Right lung (tissue), 10 donors: ENCODE measurements at places on chromosomes 3 and 15. TPM values are rescaled to one million over a fixed set of nuclear protein-coding genes. Genes with fewer than 3 reads are reported as not detected.

The IL17RD gene
- 10.9 TPM for polyA plus RNA-seq

The WDR93 gene
- polyA plus RNA-seq: 1.2 TPM

The EFHB gene
- polyA plus RNA-seq: 2.6 TPM

The LNP1 gene
- 8.3 TPM for polyA plus RNA-seq

The AAGAB gene
- polyA plus RNA-seq: 28.3 TPM

The TGM4 gene
- 0.05 TPM for polyA plus RNA-seq

The C2CD4B gene
- 1.1 TPM for polyA plus RNA-seq

The GOLGA8N gene
- polyA plus RNA-seq: 31.3 TPM

DNA sequence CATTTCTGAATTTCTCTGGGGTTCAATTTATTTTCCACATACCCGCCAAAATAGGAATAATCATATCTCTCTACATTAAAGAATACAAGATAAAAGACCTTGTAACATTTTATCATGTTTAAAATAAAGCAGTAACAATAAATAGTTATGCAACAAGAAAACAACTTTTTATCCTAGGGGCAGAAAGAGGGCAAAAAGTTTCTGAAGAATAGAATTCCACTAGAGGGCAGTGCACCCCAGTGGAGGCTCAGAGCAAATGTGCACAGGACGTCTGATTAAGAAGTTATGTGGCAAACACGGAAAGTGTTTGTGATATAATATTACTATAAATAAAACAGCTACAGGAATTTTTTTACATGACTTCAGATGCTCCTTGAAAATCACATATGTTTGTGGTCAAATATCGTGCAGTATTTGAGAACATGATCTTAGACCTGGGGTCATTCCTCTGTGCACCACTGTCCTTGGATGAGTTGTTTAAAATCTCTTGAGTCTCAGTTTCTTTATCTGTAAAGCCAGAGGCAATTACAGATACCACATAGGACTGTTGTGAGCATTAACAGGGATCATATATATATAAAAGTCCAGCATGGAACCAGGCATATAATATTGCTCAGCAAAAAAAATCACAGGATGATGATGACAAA lies 13.2 kb upstream of the PIK3R4 start:
- no peak for DNase-seq

DNA sequence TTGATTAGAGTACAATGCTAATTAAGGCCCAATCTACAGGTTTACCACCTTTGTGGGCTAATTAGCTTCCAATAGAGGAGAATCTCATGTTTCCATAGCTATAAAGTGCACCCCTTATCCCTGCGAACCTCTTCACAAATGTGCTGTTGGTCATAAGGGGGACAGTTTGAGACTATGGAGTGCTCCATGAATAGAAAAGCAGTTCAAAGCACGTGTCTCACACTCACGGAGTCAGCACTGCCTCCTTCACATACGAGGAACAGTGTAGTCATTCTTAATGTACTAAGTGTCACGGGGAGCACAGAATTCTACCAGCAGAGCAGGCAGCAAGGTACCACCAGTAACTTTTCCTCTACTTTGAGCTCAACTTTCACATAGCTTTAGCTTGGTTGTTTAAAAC lies 62.1 kb downstream of the ETV5 start:
- DNase-seq: no peak

DNA sequence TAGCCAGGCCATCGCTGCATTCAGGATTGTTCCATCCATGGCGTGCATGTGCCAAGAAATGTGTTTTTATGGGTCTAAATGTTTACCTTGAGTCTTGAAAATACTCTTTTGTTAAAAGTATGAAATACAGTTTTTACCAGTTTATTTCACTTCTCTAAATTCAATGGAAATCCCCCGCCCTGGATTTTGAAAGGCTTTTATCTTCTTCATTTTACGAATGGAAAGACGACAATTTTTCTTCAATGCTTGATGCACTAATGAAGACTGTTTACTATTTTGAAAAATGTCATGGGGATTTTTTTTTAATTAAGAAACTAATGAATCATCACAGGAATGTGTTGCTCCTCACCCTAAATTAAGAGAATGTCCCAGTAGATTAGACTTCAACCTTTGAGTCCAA lies 83.5 kb downstream of the FAM81A start:
- DNase-seq: no peak

DNA sequence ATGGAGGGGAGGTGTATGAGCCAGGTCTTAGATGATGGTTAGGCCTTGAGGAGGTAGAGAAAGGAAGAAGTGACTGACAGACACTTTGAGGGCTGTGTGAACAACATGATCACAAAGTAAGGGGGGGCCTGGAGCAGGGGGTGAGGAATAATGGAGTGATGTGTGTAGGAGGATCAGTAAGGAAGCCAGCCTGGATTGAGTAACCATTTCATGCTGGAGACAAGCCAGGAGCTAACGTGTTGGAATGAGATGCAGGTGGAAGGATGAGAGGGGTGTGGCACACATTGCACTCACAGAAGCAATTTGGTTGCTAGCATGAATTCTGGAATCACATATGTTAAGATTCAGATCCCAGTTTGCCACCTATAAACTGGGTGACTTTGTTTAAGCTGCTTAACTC lies 65.5 kb downstream of the BBX start:
- DNase-seq: no peak

DNA sequence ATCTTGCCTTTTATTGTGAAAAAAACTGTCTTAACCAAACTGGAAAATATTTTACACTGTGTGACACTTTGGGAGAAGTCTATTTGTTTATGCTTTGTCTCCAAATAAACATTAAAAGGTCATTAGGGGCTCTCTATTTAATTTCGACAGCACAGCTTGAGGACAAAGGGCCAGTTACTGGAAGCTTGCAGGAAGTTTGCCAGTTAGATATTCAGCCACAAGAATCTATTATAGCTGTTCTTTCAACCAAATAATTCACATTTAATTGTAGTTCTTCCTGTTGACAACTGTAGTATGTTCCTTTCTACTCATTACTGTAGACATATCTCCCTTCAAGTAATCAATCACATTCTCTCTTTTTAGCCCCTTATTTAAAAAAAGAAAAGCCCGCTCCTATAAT lies 6.1 kb downstream of the CP start:
- peak; percentile 80 for DNase-seq

- DNase-seq: no peak
Measured at GRCh38 chr3:40763807-40764206, 239.0 kb downstream of the ZNF621 start.

- DNase-seq: no peak
Measured at GRCh38 chr3:148791920-148792319, 35.7 kb upstream of the CPB1 start.

DNA sequence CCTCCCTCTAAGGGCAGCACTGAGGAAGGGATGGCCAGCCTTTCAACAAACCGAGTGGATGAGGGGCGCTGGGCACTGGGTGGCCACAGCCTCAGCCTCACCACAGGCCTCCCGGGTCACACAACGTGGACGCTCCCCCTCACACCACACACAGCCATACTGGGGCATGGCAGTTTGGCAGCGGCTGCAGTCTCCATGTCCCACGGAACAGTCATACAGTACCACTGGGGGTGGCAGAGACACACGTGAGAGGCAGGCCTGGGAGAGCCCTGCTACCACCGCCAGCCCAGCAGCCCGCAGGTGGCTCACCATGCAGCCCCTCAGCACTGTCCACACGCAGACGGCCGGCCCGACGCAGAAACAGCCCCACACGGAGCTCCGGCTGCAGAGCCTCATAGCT lies 11.7 kb downstream of the PLXNB1 start:
- DNase-seq: no peak

- DNase-seq: no peak
Measured at GRCh38 chr3:194541483-194541882, 54.7 kb upstream of the ATP13A3 start.

DNA sequence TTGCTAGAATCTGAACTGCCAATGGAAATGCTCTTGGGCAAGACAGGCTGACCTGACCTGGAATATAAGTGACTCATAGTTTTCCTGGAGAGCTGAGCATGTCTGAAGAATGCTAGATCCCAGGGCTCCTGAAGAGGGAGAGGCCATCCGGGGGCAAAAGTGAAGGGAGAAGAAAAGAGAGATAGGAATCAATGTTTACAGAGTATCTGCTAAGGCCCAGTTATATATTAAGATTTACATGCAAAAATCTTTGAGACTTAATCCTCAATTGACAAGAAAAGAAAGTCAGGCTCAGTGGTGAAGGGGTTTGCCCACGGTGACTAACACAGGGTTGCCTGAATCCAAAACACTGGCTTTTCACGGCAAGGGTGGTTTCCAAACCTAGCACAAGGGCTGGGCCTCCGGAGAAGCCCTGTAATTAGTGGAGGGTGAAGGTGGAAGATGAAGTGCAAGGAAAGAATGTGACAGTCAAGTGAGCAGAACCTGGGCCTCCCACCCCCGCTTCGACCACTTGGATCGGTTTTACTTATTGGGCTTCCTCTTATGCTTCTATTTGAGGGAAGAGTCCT lies 91.7 kb upstream of the FGF12 start:
- no peak for DNase-seq

DNA sequence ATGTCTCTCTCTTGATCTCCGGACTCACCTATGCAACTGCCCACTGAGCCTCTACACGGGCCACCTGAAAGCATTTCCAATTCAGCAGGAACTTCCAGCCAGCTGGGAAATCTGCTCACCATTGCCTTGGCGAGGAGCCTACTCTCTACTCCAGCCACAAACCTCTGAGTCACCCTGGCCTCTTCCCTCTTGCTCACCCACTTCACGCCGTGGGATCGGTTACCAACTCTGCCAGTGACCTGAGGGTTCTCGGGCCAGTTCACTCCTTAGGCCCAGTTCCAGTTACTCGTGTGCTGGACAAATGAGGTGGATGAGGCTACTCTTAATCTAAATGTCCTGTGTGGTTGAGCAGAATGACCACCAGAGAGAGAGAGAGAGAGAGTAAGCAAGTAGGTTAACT lies 70.1 kb downstream of the CEMIP start:
- DNase-seq: no peak

- no peak for DNase-seq
Measured at GRCh38 chr3:41001556-41001955, 197.7 kb upstream of the CTNNB1 start.
